ENCODE measurements at places on chromosomes 12 and 14. TPM values are rescaled to one million over a fixed set of nuclear protein-coding genes. Genes with fewer than 3 reads are reported as not detected.

- H3K27ac ChIP-seq, result no peak overlapping the region
- H3K36me3 ChIP-seq, result peaks cover 3% of the 10 kb centered on the region
- H3K4me1 ChIP-seq, result no peaks in the 10 kb centered on the region
- H3K4me3 ChIP-seq, result no peak overlapping the region
- no peak for DNase-seq
- H3K27me3 ChIP-seq, result no peaks in the 10 kb centered on the region
Observed at GRCh38 chr14:103008768-103009357, 48.5 kb downstream of the CDC42BPB start.

The ACOT4 gene
- 1.3 TPM for total RNA-seq

GRCh38 chr12:121799156-121799841 is 4.5 kb upstream of the SETD1B start:
- peaks cover 18% of the 10 kb centered on the region for H3K36me3 ChIP-seq
- peaks cover 32% of the 10 kb centered on the region for H3K4me1 ChIP-seq
- DNase-seq, result no peak
- peak overlapping the region; percentile 83 for H3K4me3 ChIP-seq

The SLCO1B1 gene
- total RNA-seq, result 0.17 TPM

GRCh38 chr12:85423947-85424346 is 143.9 kb downstream of the ALX1 start:
- H3K4me3 ChIP-seq, result no peak overlapping the region
- no peak overlapping the region for H3K27ac ChIP-seq
- no peak for DNase-seq
- H3K36me3 ChIP-seq, result no peaks in the 10 kb centered on the region
- H3K4me1 ChIP-seq, result peaks cover 5% of the 10 kb centered on the region
- H3K27me3 ChIP-seq, result peaks cover 19% of the 10 kb centered on the region

The TBX3 gene
- 16.3 TPM for total RNA-seq

DNA sequence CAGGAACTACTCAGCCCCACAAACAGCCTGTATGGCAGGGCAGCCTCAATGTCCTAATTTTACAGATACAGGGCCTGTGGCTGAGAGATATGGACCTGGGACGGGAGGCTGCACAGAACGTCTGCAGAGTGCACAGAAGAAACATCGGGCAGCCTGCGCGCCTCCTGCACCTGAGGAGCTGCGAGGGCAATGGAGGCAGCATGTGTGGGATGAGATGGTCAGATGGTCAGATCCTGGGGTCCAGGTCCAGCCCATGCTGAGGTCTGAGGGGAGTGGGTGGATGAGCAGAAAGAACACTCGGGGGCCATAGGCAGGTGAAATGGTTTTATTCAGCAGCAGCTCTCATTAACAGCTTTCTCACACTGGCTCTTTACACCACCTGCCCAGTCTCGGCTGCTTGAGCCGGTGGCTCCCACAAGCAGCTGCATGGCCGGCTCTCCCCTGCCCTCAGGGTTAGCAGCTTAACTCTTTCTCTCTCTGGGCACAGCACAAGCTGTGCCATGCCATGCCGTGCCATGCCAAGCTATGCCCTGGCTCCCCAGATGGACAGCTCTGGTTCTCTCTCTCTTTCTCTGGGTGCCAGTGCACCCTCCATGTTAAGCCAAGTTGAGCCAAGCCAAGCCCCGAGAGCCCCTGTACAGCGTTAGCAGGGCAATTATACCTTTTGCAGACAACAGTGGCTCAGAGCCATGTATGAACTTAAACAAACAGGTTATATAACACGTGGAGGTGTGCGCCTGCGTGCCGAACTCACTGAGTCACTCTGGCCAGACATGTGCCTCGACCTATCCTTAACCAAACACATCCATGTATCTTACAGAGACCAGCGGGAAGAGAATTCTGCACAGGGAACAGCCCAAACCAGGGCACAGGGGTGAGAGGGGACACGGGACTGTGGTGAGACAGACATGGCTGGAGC is 47.6 kb downstream of the RIMBP2 start:
- no peak overlapping the region for H3K27ac ChIP-seq
- peaks cover 7% of the 10 kb centered on the region for H3K27me3 ChIP-seq
- no peak overlapping the region for H3K4me3 ChIP-seq
- H3K36me3 ChIP-seq, result peaks cover 2% of the 10 kb centered on the region
- H3K4me1 ChIP-seq, result no peaks in the 10 kb centered on the region

DNA sequence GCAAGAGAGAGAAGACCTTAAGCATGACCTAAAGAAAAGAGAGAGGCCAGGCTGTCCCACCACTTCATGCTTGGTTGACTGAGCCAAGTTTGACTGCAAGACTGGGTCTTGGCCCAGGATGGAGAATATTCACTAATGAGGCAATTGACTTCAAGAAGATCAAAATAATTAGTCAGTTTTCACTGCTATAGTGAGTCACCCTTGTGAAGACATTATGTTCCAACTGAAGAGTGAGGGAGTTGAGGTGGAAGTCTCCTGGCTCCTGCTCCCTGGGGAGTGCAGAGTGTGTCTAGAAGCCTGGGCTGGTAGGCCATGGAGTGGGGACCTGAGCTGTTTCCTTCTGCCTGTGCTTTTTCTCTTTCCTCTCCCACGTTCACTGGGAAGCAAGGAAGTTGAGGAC is 117.6 kb downstream of the CACNA1C start:
- H3K27me3 ChIP-seq, result peaks cover 17% of the 10 kb centered on the region
- H3K36me3 ChIP-seq, result no peaks in the 10 kb centered on the region
- H3K4me3 ChIP-seq, result no peak overlapping the region

DNA sequence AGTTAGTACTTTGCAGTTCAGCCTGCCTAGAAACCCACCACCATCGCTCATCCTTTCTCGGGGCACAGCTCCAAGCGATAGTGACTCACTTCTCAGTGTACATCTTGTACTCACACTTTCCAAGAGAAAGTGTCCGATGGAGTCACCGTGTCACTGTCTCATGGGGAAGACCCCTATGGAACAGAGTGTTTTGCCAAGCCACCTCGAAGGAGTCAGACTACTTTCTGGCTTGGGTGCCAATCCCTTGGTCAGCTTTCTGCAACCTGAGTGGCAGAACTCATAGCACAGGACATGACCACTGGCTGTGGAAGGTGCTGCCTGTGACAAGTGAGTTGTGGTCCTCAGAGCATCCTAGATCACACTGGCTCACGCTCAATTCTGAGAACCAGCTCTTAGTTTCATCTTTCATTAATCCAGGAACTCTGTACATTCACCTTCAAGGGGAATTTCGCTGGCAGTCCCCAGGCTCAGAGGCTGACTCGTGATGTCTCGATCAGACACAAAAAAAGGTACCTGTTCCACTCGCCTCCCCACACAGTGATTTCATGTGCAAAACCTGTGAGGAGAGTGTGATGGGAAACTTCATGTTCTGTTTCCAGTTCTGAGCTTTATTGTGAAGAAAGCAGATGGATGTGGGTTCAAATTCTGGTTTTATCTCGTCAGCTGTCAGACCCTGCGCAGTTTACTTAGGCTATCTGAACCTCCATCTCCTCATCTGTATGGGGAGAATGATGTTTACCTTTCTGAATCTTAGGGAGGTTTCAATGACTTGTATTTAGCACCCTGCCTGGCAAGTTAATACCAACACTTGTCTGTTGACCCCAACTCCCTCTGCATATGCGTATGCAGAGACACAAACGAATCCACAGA is 127.3 kb upstream of the CCND2 start:
- H3K27ac ChIP-seq, result no peak overlapping the region
- H3K27me3 ChIP-seq, result peaks cover 36% of the 10 kb centered on the region
- no peak for DNase-seq
- H3K4me3 ChIP-seq, result no peak overlapping the region
- peaks cover 3% of the 10 kb centered on the region for H3K4me1 ChIP-seq

The KRT79 gene
- not detected for total RNA-seq

The DTX1 gene
- 1.8 TPM for total RNA-seq

The EXD2 gene
- 44.2 TPM for total RNA-seq

The RERGL gene
- total RNA-seq, result not detected

The CACNA2D4 gene
- total RNA-seq, result 0.34 TPM

The TMEM119 gene
- total RNA-seq, result 0.24 TPM

DNA sequence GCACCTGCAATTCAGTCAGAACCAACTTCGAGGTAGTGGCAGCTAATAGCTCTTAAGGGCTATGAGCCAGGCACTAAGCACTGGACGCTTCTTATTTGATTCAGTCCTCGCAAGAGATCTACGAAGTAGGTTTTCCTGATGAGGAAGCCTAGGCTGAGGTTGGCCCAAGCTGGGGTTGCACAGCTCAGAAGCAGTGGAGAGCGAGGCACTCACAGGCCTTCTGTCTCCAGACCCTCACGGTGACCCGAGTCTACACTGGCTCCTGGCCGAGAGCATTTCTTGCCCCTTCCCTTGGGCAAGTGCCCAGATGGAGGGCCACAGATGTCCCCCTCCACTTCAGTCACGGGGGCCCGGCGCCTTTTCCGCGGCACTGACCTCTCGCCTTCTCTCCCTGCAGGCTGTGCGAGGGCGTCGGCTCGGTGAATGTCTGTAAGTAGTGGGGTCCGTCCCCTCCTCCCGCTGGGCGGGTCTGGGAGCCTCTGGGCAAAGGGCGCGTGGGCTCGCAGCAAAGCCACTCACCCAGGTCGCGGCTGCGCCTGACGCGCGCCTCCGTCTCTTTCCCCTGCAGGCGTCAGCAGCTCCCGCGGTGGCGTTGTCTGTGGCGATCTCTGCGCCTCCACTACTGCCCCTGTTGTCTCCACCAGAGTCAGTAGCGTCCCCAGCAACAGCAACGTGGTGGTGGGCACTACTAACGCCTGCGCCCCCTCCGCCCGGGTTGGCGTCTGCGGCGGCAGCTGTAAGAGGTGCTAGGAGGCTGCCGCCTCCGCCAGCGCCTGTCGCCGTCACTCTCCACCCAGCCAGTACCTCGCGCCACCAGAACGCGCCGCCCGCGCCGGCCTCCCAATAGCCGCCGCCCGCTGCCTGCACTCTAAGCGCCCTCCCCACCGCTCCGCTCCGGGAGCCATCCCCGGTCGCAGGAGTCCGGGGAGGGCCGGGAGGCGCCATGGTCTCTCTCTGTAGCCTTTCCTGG is 13.1 kb downstream of the KRT83 start:
- peaks cover 86% of the 10 kb centered on the region for H3K27me3 ChIP-seq
- no peak overlapping the region for H3K27ac ChIP-seq
- H3K4me1 ChIP-seq, result peaks cover 5% of the 10 kb centered on the region
- peak; percentile 39 for DNase-seq
- peak overlapping the region; percentile 73 for H3K4me3 ChIP-seq

GRCh38 chr12:111672822-111673381 is 12.9 kb downstream of the BRAP start:
- DNase-seq, result no peak
- no peaks in the 10 kb centered on the region for H3K27me3 ChIP-seq
- no peaks in the 10 kb centered on the region for H3K4me1 ChIP-seq
- peaks cover 7% of the 10 kb centered on the region for H3K36me3 ChIP-seq
- H3K27ac ChIP-seq, result peak overlapping the region; percentile 60

GRCh38 chr14:104117341-104118005 is 20.9 kb upstream of the KIF26A start:
- no peaks in the 10 kb centered on the region for H3K36me3 ChIP-seq
- no peak overlapping the region for H3K4me3 ChIP-seq
- H3K27me3 ChIP-seq, result peaks cover 62% of the 10 kb centered on the region
- H3K27ac ChIP-seq, result no peak overlapping the region
- DNase-seq, result no peak

- H3K27ac ChIP-seq, result peak overlapping the region; percentile 95
- peak; percentile 78 for DNase-seq
- H3K27me3 ChIP-seq, result no peaks in the 10 kb centered on the region
- peaks cover 47% of the 10 kb centered on the region for H3K4me1 ChIP-seq
Observed at GRCh38 chr14:22556990-22557623, 31.9 kb downstream of the DAD1 start.

- peaks cover 4% of the 10 kb centered on the region for H3K4me1 ChIP-seq
- no peak overlapping the region for H3K4me3 ChIP-seq
- DNase-seq, result no peak
- no peaks in the 10 kb centered on the region for H3K27me3 ChIP-seq
- no peaks in the 10 kb centered on the region for H3K36me3 ChIP-seq
Observed at GRCh38 chr12:65518771-65519170, 240.3 kb downstream of the MSRB3 start.

- H3K27me3 ChIP-seq, result peaks cover 12% of the 10 kb centered on the region
- H3K27ac ChIP-seq, result no peak overlapping the region
- H3K4me3 ChIP-seq, result no peak overlapping the region
- no peaks in the 10 kb centered on the region for H3K36me3 ChIP-seq
- no peaks in the 10 kb centered on the region for H3K4me1 ChIP-seq
- no peak for DNase-seq
Observed at GRCh38 chr14:99078426-99078825, 193.6 kb downstream of the BCL11B start.

DNA sequence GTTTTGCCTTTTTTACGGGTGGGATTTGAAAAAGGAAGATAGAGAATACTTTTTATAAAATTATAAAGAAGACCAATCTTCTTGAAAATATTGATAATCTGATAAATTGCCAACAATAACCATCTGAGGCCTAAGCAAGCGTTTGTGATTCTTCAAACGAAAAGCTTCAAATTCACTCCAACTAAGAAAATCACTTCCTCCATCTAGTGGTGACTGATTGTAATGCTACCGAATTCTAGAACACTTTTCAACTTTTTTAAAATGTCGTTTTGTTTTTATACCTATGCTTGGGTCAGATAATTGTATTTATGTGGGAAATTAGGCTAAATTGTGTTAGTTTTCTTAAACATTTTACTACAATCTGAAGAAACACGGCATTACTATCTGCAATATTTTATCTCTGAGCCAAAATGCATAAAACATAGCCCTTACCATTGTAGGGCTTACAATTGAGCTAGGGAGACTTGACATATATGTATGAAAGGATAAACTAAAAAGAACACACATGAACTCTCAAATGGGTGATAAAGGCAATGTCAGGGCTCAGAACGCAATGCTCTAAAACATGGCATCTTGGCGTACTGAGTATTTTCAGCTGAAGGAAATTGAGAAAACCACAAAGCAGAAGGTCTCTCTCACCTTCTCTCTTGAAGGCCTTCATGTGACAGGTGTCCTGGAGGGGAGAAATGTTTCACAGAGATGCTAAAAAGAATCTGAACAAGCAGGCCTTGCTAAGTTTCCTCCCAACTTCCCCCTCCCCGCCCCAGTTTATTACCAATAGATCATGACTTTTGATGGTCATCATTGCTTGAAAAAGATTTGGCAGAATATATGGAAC is 36.8 kb upstream of the G2E3 start:
- H3K4me1 ChIP-seq, result no peaks in the 10 kb centered on the region
- DNase-seq, result no peak
- no peaks in the 10 kb centered on the region for H3K36me3 ChIP-seq
- no peak overlapping the region for H3K4me3 ChIP-seq
- H3K27me3 ChIP-seq, result no peaks in the 10 kb centered on the region
